Cortex of kidney (tissue), 1 donor: ENCODE measurements at places on chromosomes 13 and 19.

- no peak for DNase-seq
Measured at GRCh38 chr13:43446126-43446525, 340.6 kb downstream of the ENOX1 start.

DNA sequence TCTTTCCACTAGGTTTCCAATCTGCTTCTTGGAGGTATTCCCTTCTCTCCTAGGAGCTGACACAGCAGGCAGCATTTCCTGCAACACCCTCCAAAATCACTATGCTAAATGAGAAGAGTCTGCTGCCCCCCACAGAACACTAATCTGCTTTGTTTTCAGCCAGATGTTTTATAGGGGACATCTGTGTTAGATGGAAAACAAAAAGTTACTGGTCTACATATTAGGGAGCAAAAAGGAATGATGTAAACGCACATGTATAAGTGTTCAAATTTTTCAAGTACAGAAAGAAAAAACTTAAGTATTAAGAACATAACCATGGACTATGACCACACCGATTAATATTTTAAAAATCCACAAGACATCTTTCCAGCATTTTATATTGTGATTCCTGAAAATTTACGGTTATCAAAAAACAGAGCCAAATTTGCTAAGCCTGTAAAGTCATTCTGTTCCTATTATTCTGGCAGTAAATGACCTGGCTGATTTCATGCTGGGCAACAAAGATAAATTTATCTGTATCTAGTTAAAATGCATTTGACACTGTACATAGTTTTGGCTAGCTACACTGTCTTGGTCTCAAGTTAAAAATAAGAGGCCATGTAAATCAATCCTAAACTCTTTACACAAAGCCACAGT is 63.3 kb downstream of the DCLK1 start:
- no peak for DNase-seq

DNA sequence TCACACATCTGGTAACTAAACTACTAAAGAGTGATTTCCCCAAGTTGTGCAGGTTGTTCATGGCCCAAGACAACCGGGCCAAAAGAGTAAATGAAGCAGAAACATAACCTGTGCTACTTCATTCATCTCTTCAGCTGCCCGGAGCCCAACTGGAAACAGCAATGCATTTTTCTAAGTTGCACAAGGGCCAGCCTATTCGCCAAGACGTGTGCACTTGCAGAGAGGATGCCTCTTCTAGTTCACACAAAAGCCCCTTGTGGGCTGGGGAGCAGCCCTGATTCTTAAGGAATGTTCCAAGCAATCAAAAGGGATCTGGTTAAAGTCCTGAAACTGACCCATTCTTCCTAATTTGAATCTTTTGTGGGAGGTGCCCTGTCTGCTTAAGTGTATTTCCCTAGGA is 275.8 kb downstream of the SHISA2 start:
- no peak for DNase-seq

GRCh38 chr13:52130641-52131040 is 1.8 kb upstream of the NEK5 start:
- no peak for DNase-seq

DNA sequence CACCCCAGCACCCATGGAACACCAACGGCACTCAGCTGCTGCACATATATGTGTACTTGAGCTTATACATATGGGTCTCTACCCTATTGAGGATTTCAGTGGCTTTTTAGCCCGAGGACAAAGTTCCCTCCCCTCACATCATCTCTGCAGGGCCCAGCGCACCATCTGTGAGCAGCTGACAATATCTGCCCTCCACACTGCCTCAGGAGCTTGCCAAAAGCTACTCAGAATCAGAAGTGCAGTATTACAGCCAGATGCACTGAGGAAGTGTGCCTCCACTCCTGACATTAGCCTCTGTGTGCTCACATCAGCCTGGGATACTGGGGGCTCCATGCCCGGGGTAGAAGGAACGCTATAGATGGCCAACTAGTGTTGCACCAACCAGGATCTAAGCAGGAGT is 903.9 kb downstream of the UQCRFS1 start:
- no peak for DNase-seq

DNA sequence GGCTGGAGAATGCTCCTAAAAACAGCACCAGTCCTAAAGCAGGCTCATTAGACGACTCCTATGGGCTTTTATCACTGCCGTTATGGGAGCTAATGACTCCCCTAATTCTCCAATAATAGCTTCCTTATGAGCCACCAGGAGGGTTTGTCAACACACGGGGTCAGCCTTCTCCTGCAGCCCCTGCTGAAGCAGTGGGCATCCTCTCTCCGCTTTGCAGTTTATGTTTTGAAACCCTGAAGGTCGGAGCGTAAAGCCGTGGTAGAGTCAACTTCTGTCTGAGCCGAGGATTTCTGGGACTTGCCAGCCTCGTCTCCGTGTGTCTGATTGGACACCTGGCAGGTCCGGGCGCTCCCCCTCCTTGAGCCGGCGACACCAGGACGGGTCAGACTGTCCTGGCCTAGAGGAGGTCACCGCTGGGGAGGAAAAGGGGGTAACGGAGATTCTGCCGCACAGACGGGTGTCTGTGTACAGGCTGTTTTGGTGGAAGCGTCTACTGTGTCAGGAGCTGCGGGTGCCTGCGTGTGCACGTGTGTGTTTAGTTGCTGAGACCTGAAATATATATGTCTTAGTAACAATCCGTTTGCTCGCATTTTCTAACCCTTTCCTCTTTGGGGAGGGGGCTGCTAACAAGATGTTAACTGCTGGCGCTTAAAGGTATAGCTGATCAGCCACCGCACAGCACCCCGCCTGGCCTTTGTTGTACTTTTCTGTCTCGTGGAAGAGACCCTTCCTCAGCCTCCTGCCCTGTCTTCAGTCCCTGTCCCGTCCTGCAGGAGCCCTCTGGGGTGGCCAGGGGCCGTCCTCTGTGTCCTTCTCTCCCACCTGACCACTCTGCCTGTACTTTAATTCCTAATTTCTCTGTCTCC is 1.9 kb downstream of the KDM4B start:
- no peak for DNase-seq

DNA sequence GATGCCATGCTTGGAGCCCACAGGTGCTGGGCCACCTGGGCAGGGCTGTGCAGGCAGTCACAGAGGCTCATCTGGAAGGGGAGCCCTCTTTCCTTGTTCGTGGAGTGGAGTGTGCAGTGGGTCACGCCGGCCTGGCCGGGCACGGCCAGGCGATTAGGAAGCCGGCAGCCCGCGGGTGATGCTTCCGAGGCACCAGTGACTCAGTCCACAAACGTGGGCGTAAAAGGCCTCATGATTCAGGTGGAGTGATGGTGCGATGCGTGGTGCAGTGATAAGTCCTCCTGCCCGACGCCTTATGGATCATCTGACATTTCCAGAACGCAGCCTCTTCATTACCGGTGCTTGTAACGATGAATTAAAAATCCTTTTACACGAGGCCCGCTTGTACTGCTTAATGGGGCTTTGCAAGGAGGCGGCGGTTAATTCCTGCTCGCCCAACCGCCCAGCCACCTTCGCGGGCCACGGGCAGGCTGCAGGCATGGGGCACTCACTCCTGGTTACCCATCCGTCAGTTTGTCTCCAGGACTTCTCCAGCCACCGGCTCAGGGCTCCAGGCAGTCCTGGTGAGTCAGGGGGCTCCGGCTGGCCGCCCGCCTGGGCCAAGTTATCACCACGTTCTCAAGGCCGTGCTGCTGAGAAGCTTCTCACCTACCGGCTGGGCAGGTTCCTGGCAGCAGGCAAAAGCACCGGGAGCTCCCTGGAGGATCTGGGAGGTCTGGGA is 172.4 kb downstream of the KDM4B start:
- DNase-seq = no peak

DNA sequence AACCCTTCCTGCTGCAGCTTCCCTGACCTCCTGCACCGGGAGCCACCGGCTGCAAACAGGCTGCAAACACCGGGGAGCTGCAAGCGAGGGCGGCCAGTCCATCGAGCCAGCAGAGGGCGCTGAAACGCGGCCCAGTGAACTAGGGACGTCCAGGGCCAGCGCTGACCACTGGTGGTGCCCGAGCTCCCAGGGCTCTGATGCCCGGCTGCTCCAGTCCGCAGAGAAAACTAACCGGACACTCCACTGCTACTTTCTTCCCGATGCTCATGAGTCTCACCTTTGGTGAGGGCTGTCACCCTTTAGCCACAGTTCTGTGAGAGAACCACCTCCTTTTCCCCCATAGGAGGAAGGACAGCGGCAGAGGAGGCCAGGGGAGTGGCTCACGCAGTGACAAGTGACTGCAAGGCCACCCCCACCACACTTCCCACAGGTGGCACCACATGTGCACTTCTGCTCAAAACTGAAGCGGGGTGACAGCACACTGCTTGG is 82.8 kb upstream of the MTIF3 start:
- no peak for DNase-seq

GRCh38 chr13:96533408-96533807 is 443.5 kb downstream of the HS6ST3 start:
- DNase-seq = no peak

DNA sequence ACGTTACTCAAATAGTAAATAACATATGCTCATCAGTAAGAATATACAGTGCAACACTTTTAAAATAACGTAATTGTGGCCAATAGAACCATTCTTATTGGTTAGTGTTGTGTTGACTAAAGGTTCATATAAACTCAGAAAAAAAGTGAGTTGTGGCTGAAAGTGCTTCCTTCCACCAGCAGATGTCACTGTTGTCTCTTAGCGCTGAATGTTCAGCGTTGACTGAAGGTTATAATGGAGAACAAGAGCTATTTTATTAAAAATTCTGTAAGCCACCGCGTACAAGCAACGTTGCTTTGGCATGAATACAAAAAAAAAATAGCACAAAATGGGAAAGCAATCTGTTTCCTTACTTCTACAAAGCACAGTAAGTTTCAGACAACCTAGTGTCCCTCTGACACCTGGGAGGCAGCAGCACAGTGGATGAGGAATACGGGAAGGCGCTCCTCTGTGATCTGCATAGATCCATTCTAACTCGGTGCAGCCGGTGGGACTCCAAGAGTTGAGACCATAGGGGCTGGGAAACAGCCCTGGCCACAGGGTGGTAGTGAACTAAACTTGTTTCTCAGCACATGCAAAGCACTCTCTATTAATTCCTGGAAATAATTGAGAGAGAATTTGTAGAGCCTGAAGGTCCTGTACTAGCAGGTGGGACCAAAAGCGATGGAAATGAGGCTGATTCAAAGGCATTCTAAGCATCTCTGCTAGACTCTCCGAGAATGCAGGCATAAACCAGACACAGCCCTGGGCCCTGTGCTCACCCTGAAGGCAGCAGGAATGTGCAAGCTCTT is 23.9 kb upstream of the OXGR1 start:
- no peak for DNase-seq

DNA sequence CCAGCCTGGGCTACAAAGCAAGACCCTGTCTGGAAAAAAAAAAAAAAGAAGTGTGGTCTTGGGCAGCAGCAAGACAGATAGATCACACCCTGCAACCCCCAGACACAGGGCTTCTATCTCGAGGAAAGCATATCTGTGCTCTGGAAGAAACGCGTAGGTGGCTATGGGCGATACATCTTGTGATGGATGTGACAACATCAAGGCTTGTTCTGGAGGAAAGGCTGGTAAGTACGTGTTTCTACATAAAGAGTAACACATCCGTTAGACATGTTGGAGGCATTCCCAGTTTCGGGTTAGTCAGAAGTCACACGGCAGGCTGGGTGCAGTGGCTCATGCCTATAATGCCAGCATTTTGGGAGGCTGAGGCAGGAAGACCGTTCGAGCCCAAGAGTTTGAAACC is 6.6 kb upstream of the DHDH start:
- DNase-seq = no peak

DNA sequence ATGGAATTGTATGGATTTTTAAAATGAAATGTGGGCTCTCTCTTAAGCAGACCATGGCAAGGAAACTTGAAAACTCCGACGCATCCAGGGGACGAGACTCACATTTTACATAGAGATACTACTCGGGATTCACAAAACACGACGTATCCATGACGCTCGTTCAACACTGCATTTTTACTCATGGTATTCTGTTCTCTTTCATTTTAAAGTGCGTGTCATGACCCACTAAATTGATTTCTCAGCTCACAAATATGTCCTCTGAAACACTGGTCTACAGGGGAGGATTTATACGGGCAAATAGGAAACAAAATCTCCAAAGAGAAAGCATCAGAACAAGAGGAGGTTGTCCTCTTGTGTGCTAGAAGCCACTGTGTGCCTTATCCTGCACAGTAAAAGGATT is 523.5 kb downstream of the MYO16 start:
- no peak for DNase-seq

- no peak for DNase-seq
Measured at GRCh38 chr19:43688059-43688701, 18.2 kb upstream of the PLAUR start.

DNA sequence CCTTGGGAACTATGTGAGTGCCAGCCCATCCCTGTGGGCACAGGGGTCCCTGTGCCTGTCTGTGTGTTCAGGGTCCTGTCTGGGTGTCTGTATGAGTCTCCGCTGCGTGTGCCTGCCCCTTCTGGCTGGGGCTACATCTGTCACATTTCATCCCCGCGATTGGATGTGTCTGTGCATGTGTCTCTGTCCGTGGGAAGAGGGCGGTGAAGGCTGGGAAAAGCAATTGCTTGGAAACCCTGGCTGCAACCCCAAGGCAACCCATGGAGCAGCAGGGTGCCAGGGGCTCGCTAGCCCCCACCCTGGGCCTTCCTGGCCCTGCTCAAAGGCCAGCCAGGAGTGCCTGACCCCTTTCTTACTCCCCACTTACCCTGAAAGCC is 1.4 kb downstream of the MAG start:
- no peak for DNase-seq

- no peak for DNase-seq
Measured at GRCh38 chr13:112481458-112481857, 105.3 kb downstream of the SPACA7 start.

GRCh38 chr19:39299832-39300231 is 3.6 kb downstream of the IFNL1 start:
- no peak for DNase-seq

DNA sequence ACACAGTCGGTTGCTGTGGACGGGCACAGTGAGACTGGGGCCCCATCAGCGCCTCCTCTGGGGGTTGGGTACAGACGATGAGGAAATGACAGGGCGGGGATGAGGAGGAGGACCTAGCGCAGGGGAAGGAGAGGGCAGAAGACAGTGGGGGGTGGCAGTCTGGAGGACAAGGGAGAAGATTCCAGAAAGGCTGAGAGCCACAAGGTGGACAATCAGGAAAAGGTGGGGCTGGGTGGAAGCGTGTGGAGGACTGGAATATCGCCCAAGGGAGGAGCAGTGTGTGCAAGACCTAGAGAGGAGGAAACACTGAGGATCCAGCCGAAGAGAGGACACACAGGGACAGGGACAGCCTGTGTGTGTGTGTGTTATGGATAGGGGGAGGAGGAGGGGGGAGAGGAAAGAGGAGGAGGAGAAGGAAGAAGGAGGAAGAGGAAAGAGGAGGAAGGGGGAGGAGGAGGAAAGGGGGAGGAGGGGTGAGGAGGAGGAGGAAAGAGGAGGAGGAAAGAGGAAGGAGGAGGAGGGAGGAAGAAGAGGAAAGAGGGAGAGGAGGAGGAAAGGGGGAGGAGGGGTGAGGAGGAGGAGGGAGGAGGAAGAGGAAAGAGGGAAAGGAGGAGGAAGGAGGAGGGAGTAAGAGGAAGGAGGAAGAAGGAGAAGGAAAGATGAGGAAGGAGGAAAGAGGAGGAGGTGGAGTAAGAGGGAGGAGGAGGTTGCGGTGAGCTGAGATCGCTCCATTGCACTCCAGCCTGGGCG is 15.8 kb upstream of the GARIN5A start:
- no peak for DNase-seq

GRCh38 chr13:35378939-35379338 is 97.5 kb downstream of the MAB21L1 start:
- no peak for DNase-seq

- DNase-seq = no peak
Measured at GRCh38 chr13:31862828-31863227, 123.5 kb downstream of the RXFP2 start.
